ENCODE measurements at places on chromosomes 1 and 21. TPM values are rescaled to one million over a fixed set of nuclear protein-coding genes. Genes with fewer than 3 reads are reported as not detected.
A peak's percentile ranks its signal among the peaks of the same experiment; 100 is the strongest.

JUN gene
- 25.5 TPM for total RNA-seq

C8A gene
- total RNA-seq: not detected

CHODL gene
- total RNA-seq: not detected

DNA sequence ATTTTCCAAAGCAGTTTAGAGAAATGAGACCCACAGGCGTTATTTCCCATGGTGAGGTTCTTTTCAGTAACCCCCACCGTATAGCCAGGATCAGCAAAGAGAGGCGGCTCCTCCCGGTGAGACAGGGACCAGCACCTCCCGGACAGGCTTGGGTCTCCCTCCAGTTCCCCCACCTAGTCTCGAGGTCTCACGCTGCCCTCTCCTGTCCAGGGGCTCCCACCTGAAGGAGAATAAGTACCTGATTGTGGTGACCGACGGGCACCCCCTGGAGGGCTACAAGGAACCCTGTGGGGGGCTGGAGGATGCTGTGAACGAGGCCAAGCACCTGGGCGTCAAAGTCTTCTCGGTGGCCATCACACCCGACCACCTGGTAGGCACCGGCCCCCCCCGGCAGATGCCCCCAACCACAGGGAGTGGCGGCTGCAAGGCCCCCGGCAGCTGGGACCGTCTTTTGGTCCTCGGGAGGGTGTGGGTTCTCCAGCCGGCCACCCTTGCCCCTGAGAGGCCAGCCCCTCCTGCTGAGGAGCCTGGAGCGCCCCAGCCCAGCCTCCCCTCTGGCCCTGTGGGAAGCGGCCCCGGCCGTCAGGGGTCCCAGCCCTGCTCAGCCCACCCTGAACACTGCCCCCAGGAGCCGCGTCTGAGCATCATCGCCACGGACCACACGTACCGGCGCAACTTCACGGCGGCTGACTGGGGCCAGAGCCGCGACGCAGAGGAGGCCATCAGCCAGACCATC, 4.9 kb downstream of the COL6A1 start:
- DNase-seq: no peak

GRCh38 chr21:41768437-41769042, 1.7 kb upstream of the RIPK4 start:
- DNase-seq: peak; percentile 39

DNA sequence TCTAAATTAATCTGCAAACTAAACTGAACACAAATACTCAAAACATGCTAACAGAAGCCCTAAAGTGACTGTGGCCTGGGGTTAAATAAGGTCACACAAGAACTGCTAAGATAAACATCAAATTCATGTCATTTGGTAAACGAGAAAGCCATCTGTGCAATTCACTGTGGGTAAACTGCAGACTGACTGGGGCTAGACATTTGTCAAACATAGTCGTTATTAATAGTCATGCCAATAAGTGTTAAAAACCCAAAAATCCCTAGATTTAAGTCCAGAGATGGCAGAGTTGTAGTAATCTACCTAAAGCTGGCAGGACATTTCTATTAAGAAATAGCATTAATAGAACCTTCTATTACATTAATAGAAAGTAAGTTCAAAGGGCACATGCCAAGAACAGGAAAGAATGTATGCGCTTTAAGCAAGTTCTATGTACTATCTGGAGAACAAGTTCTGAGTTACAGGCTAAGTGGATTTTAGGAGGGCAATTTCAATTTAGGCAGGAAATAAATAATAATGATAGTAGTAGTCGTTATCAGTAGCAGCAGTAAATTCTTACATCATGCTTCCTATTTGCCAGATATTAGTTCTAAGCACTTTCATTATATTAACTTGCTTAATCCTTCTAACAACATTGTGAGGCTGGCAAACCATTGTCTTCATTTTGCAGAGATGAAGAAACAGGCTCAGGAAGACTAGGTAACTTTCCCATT, 8.6 kb downstream of the EDEM3 start:
- no peak for DNase-seq

DNA sequence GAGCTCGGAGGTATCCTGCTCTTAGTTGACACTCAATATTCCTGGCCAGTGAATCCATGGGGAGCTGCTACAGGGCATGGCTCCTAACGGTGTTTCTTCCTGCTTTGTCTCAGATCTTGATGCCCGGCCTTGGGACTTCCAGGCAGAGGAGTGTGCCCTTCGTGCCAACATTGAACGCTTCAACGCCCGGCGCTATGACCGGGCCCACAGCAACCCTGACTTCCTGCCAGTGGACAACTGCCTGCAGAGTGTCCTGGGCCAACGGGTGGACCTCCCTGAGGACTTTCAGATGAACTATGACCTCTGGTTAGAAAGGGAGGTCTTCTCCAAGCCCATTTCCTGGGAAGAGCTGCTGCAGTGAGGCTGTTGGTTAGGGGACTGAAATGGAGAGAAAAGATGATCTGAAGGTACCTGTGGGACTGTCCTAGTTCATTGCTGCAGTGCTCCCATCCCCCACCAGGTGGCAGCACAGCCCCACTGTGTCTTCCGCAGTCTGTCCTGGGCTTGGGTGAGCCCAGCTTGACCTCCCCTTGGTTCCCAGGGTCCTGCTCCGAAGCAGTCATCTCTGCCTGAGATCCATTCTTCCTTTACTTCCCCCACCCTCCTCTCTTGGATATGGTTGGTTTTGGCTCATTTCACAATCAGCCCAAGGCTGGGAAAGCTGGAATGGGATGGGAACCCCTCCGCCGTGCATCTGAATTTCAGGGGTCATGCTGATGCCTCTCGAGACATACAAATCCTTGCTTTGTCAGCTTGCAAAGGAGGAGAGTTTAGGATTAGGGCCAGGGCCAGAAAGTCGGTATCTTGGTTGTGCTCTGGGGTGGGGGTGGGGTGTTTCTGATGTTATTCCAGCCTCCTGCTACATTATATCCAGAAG, 16.7 kb downstream of the ALX3 start:
- DNase-seq: peak; percentile 53

DNA sequence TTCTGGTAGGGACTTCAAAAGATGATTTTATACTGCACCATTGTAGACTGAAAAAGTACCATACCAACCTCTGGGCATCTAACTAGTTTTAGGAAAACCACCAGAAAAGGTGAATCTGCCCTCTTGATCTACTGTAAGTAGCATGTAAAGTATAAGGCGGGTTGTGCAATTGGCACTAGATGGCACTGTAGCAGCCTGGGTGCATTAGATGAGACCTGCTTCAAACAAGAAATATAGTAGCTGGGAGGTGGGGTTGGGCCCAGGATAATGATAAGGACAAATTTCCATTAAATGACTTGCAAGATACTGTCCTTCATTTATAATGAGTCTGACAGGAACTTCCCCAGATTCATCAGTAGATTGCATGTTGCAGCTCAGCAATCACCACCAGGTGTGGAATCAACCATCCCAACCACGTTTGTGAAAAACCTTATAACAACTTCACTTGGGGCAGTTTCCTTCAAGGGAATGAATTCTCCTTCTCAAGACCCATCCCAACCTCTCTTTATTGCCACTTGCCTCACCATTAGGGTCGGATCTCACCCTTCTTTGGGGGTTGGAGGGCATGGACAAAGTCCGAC, 37.3 kb upstream of the IL10 start:
- DNase-seq: no peak

DNA sequence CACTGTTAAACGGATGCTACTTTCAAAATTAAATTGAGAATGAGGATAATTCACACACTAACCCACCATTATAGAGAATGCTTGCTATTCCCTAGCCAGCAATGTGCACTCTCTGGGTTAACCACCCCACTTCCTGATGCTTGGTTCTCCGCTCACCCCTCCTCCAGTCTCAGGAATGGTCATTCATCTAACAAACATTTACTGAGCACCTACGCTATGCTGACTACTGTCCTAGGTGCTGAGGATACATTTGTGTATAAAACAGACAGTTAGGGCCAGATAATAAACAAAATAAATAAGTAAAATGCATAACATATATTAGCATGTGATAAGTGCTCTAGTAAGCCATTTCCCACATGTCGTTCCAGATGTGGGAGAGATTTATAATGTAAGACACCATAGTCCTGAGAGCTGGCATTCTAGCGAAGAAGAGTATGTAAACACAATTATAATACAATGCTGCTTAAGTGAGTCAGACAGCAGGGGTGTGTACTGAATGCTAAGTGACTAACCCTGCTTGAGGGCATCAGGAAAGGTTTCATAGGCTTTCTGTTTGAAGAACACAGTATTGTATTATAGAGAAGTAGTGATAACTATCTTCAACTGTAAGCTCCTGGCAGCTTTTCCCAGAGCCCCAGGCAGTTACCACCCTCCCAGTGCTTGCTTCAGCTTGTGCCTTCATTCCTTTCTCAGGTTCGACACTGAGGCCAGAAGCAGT, 126.7 kb upstream of the CACHD1 start:
- no peak for DNase-seq

GRCh38 chr1:43318831-43319230, 18.0 kb downstream of the TIE1 start:
- no peak for DNase-seq

DNA sequence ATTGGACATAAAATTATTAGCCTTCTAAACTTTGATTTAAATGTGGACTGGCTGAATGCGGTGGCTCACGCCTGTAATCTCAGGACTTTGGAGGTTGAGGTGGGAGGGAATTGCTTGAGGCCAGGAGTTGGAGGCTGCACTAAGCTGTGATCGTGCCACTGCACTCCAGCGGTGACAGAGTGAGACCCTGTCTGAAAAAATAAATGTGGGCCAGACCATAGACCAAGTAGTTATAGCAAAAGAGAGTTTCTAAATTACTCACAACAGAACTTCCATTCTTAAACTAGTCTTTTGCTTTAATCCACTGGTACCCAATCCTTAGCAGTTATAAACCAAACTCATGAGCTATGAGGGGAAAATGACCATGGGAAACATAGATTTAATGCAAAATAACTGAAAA, 35.2 kb downstream of the RAP1A start:
- DNase-seq: no peak

DNA sequence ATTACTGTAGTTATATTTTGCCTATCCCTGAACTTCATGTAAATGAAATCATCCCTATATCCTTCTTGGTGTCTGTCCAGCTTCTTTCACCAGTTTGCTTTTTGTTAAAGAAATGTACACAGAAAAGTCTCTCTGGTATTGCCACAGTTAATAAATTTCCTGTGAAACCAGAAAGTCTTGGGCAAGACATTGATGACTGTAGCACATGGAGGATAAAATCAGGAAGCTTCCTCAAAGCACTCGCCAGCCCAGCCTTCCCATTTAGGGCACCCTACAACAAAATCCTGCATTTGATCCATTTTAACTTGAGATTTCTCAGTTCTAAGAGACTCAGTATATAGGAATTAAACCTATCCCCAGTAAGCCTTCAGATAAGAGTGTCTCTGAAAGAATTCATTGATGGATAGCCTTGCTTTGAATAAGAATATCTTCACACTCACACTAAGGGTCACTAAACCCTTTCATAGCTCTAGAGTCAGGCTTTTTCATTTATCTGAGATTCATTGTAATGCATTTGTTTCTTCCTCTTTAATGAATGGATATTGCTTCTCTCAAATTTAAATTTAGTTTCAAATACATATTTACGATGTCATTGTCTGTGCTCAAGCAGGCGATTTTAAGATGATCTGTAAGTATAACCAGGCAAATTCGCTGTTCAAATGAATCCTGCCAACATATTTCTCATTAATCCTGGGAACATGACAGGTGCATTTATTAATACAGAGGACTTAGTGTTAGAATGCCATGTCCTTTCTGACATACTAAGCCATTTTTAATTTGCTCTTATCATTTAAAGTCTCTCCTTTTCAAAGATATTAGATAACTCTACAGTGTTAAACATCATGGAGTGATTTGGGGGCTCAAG, 153.1 kb downstream of the GRIK1 start:
- no peak for DNase-seq

GRCh38 chr1:171468120-171468750, 17.1 kb upstream of the PRRC2C start:
- DNase-seq: no peak

Data from CD8-positive, alpha-beta memory T cell (primary cell).